Prostate gland (tissue), 2 donors: ENCODE measurements at places on chromosomes 6 and 20. TPM values are rescaled to one million over a fixed set of nuclear protein-coding genes. Genes with fewer than 3 reads are reported as not detected.

DNA sequence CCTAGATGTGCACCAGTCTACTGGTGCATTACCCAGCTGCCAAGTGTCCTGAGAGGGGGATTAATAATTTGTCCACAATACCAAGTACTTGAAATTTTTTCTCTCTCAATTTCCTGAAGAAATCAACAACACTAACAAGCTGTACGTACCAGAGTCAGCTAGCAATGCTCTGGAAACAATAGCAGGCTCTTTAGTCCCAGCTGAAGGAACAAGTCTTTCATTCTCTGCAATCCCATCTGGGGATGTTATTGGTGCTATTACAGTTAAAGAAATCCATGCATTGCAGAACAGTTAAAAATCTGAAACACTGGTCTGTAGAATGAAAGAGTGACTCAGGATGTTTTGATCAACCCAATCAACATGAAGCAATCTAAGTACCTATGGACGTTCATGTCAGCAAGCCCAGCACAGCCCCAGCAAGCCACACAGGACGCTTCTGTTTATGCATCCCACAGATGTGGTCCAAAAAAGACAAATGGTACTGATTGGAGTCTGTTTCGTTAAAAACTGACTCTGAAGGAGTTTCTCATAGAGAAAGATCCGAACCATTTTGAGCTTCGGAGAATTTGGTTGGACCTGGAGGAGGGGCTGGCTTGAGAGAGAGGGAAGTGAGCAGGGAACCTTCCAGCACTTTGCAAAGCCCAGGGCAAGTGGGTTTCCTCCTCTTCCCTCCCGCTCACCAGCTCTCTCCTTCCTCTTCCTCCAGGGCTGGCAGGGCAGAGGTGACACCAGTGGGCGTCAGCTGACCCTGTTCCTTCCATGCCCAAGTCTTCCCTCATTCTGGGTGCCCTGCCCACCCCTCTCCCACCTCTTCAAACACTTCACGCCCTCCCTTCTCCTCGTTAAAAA is 11.9 kb downstream of the PRR18 start:
- DNase-seq: no peak

DNA sequence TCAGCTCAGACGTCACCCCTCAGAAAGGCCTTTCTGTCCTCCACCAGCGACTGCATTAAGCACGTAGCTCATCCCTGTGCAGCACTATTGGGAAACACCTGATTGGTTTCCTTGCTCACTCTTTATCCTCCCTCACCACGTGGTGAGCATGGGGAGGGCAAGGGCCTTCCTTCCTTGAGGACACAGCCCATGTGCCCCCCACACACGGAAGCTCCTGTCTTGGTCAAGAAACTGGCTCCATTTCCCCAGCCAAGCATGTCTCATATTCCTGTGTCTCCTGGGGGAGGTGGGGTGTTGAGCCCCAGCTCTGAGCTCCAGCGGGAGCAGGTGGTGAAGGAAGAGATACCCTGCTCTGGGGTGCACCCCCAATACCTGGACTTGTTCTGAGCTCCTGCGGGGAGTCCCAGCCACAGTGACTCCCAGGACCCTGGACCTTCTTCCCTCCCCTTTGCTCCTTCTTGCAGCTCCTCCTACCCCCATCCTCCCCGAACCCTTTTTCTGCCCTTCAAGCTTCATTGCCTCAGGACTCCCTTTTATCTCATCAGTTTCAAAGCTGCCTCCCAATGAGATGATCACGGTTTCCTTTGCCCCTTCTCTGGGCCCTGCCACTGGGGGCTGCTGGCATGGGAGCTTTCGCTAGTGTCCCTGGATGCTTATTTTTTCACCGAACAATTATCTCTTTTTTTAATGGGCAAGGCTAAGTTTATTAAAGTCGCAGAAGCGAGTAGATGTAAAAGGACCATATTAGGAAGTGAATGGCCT is 230.1 kb downstream of the TFAP2C start:
- DNase-seq: no peak

DNA sequence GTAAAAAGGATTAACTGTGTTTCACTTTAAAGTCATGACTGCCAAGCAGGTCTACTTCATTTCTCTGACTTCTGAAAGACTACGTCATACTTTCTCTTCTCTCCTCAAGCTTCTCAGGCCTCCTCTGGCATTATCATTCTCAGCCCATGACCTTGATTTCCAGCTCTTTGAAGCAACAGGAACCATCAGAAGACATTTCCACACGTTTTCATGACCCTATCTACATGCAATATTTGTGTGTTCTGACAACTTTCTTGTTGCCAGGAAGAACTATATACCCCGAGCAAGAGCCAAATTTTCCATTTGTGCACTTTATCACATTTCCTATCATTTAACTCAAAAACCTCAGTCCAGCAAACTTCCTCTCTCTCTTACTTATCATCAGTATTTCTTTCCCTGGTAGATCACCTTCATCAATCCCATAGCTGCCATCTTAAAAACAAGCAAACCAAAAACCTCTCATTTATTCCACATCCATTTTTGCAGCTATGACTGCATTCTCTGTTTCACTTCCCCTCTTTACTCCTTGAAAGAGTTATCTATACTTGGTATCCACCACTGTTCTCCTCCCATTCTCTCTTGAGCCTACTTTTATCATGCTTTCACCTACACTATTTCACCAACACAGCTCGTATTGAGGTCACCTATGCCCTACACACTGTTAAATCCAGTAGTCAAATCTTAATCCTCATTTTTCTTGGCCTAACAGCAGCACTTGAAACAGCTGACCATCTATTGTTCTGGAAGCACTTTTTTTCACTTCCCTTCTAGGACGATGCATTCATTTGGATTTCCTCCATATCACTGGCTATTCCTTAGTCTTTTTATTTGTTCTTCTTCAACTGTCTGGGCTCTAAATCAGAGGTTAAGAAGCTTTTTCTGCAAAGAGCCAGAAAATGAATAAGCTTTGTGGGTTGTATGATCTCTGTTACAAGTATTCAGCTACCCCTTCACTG is 47.1 kb downstream of the STX7 start:
- DNase-seq: no peak

DNA sequence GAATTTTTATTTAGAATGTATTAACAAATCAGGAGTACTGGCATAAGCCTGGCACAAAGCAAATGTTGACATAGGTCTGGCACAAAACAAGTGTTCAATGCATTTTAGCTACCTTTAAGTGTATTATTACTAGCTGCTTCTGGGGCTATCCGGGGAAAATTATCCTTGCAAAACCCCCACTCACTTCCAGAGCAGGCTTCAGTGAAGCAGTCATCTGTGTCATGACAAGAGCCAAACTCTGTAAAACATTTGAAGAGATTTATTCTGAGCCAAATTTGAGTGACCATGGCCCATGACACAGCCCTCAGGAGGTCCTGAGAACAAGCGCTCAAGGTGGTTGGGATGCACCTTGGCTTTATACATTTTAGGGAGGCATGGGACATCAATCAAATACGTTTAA is 6.4 kb upstream of the TRIM38 start:
- no peak for DNase-seq

GRCh38 chr20:60053818-60054190 is 95.6 kb downstream of the CDH26 start:
- DNase-seq: no peak

GRCh38 chr6:27591699-27592480 is 119.0 kb upstream of the ZNF184 start:
- DNase-seq: no peak

DNA sequence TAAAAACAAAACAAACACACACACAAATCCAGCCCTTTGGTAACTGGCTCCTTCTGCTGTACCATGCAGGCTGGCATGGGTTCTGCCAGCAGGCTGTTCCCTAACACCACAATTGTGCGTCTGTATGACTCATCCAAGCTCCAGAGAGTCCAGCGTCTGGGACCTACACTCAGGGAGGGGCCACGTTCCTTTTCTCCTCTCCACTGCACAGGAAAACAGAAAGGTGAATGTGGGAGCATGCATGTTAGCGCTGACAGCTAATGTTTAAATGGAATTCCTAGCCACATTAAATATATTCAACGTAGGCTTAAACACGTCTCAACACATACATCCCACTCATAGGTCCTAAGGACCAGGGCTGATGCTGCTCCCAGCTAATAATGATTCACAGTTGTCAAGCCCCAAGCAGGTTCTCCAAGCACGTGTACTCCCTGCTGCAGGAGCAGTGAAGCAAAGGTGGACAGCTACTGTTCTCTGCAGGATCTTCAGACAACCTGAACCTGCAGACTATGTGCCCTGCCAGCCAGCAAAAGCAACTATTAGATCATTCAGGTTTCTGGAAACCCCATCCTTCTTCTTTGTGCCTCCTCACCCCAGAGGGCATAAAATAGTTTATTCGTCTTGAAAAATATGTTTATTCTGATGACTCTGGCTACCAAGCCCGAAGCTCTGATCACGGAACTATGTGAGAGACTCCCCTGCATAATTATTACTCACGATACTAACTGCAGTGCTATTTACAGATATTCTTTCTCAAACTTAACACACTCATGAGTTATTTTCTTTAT is 20.9 kb downstream of the MAP1LC3A start:
- peak; percentile 76 for DNase-seq

DNA sequence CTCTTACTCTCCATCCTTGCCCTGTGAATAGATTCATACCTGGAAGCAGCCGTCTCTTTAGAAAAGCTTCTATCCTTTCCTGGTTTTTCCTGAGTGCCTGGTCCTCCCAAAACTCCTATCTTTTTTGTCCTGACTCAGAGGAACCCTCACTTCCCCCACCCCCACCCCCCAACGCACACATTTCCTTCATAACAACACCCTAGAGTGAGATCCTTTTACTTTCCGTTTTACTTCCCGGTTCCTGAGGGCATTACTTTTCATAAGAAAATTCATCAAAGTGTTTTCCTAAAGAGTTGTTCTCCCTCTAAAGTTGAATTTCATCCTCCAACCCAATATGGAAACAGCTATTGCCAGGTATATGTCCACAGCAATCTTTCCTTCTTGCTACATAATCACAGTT is 327.0 kb downstream of the NRN1 start:
- DNase-seq: no peak

GRCh38 chr6:76174722-76175121 is 102.3 kb upstream of the IMPG1 start:
- no peak for DNase-seq

GRCh38 chr20:61761453-61762166 is 304.1 kb downstream of the TAF4 start:
- no peak for DNase-seq

DNA sequence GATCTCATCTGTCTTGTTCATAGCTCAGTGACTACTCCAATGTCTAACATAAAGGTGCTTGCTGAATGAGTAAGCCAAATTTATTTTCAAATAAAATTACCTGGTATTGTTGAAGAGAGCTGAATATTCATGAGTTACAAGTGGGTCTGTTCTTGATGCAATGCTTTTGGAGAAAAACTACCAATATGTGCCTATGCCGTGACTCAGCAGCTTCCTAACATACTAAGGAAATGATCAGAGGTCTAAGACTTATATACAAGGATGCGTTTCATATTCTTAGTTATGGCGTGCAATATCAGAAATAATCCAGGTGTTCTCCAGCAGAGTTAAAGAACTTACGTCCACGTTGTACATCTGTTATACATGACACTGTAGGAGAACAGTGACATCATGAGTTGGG is 5.1 kb downstream of the FAM120B start:
- no peak for DNase-seq

GRCh38 chr6:123402052-123402451 is 234.7 kb downstream of the TRDN start:
- DNase-seq: no peak

DNA sequence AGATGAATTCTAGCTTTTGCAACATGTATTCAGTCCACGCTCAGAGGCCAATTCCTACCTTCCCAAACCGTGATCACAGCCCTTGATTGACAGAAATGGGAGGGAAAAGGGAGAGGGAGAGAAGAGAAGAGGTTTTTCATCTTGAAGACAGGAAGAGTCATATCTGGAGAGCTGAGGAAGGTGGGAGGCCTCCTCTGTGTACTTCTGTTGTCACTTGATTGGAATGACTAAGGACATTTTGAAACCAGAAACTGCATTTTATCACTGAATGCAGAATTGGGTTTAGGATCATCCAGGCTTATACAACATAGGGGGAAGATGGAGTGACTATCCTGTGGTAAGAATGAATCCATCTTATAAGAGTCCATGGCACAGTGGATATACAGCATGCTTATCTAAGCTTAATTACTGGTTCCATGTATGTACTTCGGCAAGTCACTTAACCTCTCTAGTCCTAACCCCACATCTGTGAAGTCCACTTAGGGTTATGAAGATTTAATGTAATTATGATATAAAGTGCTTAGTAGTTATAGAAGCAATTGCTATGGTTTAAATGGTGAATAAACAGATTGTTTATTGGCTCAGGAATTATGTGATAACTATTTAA is 144.0 kb downstream of the BCKDHB start:
- DNase-seq: no peak

DNA sequence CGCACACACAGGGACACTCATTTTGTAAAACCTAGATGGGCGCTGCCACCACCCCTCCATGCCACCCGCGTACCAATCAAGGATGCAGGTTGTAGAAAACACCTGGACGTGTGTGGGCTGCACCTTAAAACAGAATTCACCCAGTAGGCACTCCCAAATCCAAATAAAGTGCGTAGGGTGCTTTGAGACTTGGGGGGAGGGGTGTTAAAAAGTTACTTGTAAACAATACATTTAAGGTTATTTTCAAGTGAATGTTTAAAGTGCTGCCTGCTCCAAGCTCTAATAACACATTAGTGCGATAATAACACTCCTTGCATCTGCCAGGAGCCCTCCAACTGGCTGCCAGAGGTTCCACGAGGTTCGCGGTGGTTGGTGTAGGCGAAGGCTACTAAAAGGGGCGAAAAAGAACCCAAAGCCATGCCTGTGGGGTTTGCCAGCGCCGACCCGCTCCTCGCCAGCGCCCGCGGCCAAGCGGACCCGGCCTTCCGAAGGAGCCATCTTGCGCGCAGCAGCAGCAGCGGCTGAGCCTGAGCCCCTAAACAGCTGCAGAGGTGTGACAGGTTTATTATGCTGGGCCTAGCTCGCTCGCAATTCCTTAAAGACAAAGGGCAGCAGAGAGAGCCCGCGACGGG is 11.5 kb downstream of the FOXC1 start:
- no peak for DNase-seq

- no peak for DNase-seq
Observed at GRCh38 chr20:24685736-24686135, 216.3 kb downstream of the SYNDIG1 start.

- DNase-seq: no peak
Observed at GRCh38 chr6:125637207-125637606, 112.2 kb upstream of the HEY2 start.

- no peak for DNase-seq
Observed at GRCh38 chr6:34391473-34391785, 1.0 kb downstream of the NUDT3 start.

- no peak for DNase-seq
Observed at GRCh38 chr20:61252601-61253263, 671 bp downstream of the CDH4 start.

RAB23 gene
- total RNA-seq: 22.3 TPM

RHAG gene
- total RNA-seq: not detected

VSX1 gene
- not detected for total RNA-seq

SIRPB1 gene
- 3.9 TPM for total RNA-seq

ADGRF5 gene
- total RNA-seq: 16.1 TPM

ATXN1 gene
- 28.5 TPM for total RNA-seq

ECT2L gene
- 0.41 TPM for total RNA-seq

TRIM40 gene
- total RNA-seq: not detected

TMC2 gene
- 0.23 TPM for total RNA-seq

ILRUN gene
- 57.4 TPM for total RNA-seq
